ENCODE measurements at places on chromosomes 13 and 19.

- DNase-seq = no peak
These were observed 264.5 kb downstream of the KCTD12 start for GRCh38 chr13:76621705-76622104.

DNA sequence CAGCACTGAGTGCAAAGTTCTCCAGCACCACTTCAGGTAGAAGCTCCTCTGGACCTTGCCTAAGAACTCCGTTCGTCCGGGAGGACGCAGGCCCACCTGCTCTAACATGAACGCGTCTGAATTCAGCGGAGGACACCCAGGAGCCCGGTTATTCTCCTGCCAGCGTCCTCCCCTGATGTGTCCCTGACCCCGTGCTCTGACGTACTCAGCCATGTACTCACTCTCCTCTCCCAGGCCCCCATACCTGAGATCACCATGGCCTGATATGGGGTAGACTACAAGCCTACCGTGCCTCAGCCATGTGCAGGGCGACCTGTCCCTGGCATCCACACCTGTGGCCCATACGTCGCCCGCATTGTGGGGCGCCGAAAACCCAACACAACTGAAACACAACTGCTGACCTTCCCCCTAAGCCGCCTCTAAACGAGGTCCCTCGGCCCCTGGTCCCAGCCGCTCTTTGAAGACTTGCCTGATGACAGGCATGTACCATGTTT is 744 bp upstream of the ZNF584 start:
- DNase-seq = no peak

DNA sequence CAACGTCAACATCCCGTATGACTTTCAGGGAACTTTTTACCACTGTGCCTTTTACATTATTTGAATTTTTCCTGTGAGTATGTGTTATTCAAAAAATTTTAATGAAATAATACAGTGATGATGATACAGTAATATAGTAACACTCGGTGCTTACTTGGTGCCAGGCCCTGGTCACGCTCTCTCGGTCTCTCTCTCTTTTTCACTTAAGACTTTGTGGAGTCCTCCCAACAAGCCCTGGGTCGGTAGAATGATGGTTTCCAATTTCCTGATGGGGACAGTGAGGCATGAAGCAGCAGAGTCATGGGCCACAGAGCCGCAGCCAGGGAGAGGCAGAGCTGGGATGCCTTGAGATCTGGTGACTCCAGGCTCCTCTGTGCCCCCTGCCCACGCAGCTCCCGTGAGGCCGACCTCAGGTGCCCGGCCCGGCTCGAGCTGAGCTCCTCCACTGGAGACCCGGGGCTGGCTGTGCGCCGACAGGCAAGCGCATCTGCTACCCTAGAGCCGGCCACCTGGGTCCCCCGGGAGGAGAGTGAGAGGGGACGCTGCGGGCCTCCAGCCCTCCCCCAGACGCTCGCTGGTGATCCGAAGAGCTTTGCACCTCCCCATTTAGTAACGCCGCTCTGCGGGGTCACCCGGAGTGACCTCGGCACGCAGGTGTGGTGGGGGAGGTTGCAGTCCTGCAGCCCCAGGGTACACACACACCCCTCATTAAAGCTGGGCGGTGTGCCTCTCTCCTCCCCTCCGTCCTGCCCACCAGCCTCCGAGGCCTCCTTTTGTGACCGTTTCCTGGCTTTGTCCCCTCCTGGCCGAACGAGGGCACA is 4.4 kb upstream of the SBK3 start:
- no peak for DNase-seq

DNA sequence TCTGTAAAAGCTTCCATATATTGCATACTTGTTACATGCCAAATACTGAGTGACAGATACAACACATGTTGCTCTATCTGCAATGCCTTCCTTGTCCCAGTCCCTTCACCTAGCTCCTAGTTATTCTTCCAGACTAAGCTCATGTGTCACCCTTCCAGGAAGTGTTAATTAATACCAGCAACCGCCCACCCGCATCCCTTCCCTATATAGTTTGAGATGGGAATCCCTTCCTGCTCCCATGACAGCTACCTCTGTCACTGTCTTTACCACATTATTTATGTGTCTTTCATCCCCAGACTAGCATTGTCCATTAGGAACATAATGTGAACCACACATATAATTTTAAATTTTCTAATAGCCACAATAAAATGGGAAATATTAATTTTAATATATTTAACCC is 49.5 kb upstream of the FRY start:
- no peak for DNase-seq

DNA sequence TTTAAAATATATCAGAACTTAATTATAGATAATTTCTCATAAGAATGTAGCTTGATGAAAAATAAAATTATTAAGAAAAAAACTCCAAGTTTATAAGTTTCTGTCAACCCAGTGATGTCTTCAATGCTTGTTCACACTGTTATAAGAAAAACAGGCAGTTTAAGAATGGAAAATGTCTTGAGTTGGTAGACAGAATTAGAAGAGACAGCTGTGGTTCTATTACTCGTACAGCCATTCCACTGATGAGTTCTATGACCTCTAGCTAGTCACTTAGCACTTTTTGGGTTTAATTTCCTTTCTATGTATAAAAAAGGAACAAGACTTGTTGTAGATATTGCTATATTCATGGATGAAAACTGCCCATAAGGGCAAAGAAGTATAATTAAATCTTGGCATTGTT is 1013.1 kb upstream of the ATXN8OS start:
- DNase-seq = no peak

DNA sequence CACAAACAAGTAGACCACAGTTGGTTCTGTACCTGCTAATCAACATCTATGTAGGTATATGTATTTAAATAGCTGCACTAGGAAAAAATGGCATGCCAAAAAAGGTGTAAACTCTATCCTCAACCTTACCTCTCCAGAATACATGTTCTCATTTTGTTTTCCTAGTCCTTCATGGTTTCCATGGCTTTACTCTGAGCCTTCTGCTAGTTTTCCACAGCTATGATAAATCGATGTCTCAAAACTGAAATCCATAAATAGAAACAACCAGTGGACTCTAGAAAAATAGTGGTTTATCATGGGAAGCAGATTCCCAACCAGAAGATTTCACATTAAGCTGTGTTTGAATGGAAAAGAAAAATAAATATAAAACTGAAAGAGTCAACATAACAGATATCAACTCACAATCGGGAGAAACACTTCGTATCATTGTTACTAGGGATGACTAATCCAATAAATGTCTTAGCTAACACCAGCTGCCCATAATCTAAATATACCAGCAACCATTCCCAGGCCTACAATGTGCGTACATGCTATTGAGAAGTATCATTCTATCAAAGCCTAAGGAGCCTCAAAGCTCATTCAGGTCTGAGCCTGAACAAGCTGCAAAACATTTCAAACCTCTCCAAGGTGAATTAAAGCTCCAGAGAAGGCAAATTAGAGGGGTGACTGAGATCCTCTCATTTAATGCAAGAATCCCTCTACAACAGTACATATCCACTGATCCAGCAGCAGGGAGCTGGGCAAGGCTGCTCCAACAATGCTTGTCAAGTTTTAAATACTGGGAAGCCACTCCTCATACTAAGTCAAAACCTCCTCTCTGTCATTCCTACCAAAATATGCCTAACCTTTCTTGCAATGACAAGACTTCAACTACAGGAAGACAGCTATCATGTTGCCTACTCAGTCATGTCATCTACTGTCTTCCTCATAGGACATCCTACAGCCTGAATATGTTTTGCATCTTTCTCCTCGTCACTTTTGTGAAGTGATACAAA is 90.2 kb downstream of the KCTD12 start:
- DNase-seq = no peak

DNA sequence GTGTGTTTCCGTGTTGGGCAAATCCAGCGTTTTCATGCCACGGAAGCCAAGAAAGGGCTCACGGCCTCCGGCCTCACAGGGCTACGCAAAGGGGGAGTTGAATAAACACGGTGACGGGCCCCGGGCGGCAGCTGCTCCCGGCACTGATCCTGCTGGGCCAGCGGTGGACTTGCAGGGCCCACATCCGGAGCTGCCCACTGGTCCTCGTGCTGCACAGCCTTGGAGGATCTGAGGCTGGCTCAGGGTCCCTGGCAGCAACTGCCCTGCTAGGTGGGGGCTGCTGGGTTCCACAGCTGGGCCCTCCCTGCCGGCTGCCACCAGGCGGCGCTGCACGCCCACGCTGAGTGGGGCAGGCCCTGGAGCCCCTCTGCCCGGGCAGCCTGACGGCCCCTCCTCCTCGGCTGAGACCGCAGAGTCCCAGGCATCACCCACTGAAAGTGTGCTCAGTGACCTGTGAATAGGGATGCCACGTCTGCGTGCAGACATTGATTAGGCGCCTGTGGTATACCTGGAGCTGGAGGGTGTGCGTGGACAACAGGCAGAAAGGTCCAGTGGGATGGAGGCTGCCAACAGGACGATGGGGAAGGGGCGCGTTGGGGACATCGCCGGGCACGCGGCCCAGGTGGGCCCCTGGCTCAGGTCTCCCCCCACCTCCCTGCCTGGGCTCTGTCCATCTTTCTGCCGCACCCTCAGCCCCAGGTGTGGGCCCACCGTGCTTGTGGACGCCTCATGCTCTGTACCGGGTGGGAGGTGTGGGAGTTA is 5.3 kb upstream of the HCN2 start:
- DNase-seq = no peak

DNA sequence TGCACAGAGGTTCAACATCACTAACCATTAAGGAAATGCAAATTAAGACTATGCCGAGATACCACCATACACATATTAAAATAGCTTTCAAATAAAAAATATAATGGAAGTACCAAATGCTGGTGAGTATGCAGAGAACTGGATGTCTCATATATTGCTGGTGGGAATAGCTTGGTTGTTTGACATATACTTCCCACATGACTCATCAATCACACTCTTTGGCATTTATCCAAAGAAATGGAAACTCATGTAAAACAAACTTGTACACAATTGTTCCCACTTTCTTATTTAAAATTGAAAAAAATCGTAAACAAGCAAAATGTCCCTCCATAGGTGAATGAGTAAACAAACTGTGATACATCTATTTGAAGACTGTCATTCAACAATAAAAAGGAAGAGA is 982.6 kb upstream of the ATXN8OS start:
- no peak for DNase-seq

DNA sequence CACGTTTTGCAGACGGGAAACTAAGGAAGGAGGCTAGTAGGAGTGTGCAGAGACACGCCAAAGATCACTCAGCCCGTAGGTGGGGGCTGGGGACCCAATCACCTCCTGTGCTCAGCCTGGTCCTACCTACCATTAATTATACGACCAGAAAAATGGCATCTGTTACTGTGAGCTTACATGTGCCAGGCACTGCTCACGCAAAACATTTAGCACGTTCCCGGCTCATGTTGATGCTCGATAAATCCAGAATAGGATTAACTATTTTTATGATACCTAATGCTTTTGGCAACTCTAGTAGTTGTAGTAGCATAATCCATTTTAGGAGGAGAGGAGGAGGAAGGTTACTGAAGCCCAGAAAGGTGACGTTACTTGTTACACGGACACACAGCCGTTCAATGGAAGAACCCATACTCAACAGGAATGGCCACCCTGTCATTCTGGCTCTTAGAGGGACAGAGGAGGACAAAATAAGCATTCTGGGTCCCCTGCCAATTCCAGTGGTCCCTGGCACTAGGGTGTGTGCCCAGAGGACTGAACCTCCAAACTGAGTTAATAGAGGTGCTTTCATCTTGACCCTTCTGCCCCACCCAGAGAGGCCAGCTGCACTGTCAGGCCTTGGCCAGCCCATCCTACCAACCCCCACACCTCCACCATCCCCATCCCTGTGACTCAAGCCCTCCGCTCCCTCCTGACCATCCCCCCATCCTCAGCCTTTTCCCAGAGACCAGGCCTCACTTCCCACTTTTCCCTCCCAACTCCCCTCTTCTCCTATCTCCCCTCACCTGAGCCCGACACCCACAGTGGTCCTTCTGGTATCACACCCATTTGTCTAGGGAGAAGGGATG is 5.0 kb upstream of the EML2 start:
- no peak for DNase-seq
